ENCODE measurements at places on chromosomes 3 and 15.

- peak; percentile 15 for DNase-seq
Measured at GRCh38 chr15:44102675-44103254, 92.3 kb downstream of the FRMD5 start.

DNA sequence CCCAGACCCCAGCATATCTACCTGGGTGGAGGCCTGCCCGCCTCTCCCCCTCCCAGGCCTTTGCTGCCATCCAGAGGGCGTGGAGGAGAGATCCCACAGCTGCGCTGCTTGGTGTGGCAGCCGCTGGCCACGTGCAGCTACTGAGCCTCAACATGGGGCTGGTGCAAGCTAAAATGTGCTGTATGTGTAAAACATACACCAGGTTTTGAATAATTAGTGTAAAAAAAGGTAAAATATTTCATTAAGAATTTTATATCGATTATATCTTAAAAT lies 95.8 kb downstream of the SEC22A start:
- DNase-seq = no peak

DNA sequence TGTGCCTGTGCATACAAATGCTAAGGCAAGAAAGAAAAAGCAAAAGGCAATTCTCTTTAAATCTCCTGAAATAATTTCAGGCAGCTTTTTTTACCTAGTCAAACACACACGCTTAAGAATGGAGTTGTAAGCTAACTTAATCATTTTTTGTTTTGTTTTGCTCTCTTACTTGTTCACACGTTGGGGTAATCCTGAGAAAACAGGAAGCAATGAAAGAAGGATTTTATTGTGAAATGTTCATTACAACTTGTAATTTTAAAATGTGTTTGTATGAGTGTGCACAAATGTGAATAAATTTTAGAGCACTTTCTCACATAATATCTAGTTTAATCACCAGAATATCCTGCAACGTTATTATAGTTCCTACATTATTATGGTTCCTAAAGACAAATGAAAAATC lies 263.8 kb downstream of the LPP start:
- DNase-seq = no peak

- DNase-seq = no peak
Measured at GRCh38 chr15:63553388-63553791, 43.8 kb upstream of the FBXL22 start.

GRCh38 chr3:102140116-102140515 lies 290.8 kb downstream of the NFKBIZ start:
- DNase-seq = no peak

GRCh38 chr15:67307156-67307555 lies 52.6 kb downstream of the IQCH start:
- no peak for DNase-seq

- DNase-seq = no peak
Measured at GRCh38 chr15:48964898-48965297, 1.2 kb upstream of the SHC4 start.

DNA sequence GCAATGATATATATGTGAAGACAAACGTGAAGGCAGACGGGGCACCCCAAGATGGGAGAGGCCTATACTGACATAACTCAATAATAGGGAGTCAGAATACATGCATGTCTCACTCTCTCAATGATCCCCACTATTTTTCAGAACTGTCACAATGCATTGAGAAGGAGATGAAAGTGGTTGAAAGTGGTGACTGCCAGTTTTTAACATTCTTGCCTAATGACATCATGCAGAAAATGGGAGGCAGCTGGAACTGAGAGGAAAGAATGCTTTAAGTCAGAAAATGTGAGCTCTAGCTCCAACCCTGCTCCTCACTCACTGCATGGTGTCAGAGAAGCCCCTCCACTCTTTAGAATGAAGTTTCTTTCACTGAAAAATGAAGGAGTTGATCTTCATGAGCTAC lies 55.3 kb upstream of the P2RY1 start:
- DNase-seq = no peak

GRCh38 chr15:74955796-74956647 lies 550 bp downstream of the RPP25 start:
- DNase-seq = no peak

GRCh38 chr3:150394606-150395005 lies 13.5 kb upstream of the TSC22D2 start:
- DNase-seq = no peak

DNA sequence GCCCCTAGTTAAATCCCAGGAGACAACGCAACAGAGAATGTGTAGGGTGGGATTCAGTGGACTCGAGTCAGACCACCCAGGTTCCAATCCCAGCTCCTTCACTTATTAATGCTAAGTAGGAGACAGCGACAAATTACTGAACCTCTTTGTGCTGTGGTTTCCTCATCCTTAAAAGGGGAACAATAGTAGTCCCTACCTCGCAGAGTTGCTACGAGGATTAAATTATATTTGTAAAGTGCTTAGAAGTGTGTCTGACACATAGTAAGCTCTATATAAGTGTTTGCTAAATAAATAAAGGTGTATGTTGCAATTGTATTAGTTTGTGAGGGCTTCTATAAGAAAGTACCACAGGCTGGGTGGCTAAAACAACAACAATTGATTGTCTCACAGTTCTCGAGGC lies 58.0 kb upstream of the PPARG start:
- DNase-seq = no peak

GRCh38 chr3:51622413-51622812 lies 48.6 kb upstream of the TEX264 start:
- DNase-seq = no peak

- DNase-seq = no peak
Measured at GRCh38 chr3:194487289-194488054, 670 bp upstream of the ATP13A3 start.

DNA sequence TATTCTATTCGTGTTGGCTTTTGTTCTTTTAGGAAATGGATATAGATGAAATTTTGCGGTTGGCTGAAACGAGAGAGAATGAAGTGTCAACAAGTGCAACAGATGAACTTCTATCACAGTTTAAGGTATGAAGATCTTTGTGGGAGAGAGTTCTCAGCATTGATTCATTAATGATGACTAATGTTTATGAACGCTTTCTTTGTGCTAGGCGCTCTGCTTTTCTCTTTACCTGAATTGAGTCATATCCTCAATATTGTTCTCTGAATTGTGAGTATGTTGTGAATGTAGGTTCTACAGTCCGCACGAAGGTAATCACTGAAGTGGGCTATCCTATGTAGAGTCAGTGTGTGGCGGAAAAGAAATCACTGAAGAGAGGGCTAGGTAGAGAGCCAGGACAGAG lies 81.2 kb downstream of the CHD2 start:
- no peak for DNase-seq

- DNase-seq = no peak
Measured at GRCh38 chr3:107216711-107217110, 160.5 kb upstream of the CCDC54 start.

GRCh38 chr3:171850960-171851659 lies 8.0 kb downstream of the TMEM212 start:
- no peak for DNase-seq

DNA sequence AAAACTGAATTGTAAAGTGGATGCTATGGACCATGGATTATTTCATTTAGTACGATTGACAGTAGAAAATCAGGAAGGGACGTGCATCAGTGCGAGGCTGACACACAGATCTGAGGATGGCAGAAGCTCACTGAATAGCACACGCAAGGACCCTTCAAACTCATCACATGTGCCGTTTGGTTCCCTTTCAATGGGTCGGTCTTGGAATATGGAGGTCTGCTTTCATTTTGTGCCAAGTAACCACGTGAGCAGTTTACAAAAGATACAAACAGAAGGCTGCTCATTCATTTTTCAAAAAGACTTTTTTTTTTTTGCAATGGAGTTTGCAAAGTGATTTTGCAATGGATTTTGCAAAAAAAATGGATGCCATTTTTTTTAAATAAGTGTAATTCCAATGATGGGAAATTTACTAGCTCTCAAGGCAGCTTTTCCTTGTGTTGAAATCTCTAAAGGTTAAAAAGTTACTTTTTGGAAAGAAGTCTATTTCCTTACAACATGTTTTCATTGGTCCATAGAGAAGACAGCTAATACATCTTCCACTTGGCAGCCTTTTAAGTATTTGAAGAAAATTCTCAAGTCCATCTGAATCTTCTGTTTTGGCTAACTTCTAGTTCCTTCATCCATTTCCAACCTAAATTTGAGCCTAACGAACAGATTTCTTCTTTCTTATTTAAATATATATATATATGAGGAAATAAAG lies 392.3 kb upstream of the TPRG1 start:
- no peak for DNase-seq

- DNase-seq = no peak
Measured at GRCh38 chr3:34983631-34984030, 655.7 kb upstream of the ARPP21 start.

- no peak for DNase-seq
Measured at GRCh38 chr3:42653560-42654330, at the start of gene ZBTB47. Gene ZBTB47 (plus strand): TSS chr3:42653697. CDS start chr3:42658356, 4,659 bp downstream.
